ENCODE measurements at places on chromosomes 12 and 14.

GRCh38 chr14:101620821-101621785 lies 59.8 kb downstream of the DIO3 start:
- DNase-seq: no peak

- no peak for DNase-seq
Observed at GRCh38 chr12:57330992-57331391, 80.0 kb upstream of the STAC3 start.

DNA sequence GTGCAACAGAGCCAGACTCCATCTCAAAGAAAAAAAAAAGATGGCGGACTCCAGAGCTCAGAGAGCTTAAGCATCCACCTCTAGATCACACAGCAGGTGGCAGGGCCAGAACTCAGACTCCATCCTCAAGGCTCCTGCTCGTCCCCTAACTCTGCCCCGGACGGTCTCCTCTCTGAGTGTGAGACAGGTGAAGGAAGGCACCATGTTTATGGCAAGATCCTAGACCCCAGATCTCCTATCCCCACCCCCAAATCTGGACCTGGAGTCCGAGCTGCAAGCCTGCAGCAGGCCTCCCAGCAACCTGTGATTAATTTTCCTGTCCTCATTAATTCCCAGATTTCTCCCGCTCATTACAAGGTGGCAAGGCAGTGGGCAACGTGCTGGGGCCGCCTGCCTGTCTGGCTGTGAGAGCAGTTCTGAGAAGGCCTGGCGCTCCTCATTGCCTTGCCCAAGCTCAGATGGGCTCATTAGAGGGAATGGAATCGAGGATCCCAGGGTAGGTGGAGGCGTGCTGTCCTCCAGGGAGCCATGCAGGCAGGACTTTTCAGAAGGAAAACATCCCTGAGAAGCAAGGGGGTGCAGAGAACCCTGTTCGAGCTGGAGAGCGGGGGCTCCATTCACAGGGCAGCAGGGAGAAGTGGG lies 296.6 kb upstream of the RTL1 start:
- no peak for DNase-seq

DNA sequence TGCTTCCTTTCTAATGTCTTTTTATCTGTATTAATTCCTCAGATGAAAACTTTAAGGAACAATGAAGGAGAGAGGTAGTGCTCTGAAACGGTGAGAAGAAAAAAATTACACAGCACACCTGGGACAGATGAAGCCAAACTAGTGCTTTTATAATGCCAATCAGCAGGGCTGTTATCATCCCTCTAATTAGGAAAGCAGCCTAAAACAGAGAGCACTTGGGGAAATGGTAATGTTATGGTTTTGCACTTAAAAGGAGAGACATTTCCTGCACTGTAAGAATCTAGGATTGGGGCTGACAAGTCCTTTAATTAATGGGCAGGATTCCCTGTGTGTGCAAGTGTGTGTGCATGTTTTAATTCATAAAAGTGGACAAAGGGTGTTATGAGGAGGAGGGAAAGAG lies 4.8 kb upstream of the LMO3 start:
- DNase-seq: no peak

DNA sequence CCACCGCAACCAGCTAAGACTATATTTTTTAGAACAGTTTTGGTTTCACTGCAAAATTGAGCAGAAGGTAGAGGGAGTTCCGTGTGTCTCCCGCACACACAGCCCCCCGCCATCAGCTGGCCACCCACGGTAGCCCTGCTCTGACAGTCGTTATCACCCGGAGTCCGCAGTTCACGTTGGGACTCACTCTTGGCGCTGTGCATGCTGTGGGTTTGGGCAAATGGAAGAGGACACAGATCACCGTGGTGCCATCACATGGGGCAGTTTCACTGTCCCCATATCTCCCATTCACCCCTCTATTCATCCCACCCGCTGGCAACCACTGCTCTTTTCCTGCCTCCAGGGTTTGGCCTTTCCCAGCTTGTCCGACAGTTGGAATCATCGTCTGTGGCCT lies 31.8 kb upstream of the ULK1 start:
- DNase-seq: no peak

- DNase-seq: no peak
Observed at GRCh38 chr12:69898236-69898635, 73.2 kb downstream of the MYRFL start.

GRCh38 chr12:26335651-26336050 lies 140.3 kb downstream of the SSPN start:
- no peak for DNase-seq

- DNase-seq: no peak
Observed at GRCh38 chr12:85275374-85275773, 4.6 kb upstream of the ALX1 start.

DNA sequence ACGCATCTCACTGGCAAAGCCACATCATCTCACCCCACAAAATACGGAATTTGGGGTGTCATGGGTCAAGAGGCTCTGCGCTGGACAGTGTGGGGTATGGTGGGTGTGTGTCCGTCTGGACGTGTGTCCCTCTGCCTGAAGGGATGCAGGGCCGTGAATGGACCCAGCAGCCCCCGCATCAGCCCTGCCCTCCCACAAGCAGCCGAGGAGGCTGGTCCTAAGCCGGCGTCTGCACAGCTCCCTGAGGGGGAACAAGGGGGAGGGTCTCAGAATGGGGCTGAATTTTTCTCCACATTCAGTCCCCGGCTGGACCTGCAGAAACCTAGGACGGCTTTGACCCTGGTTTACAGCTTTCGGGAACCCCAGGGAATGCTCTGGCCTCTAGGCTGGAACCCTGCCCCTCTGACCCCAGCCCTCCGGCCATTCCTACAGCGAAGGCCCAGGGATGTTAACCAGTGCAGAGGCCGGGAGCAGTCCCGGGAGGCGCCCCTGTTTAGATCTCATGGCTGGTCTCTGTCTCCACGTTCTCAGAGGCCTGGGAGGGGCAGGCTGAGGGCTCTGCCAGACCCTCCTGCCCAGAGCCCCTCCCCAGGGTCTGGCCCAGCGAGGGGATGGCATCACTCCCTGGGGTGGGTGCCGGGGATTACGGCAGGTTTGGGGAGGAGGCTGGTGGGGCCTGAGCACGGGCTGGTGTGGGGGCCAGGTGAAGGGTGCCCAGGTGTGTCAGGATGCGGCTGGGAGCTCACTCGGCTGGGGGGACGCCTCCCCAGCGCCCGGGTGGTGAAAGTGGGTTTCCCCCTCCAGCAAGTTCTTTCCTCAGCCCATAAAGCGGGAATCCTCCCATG lies 156.5 kb upstream of the C14orf180 start:
- DNase-seq: no peak

GRCh38 chr12:113048716-113049127 lies 7.8 kb upstream of the DTX1 start:
- DNase-seq: peak; percentile 70

Data from Kasumi-1 (cell line).